NCI-H2107 (cell line): ENCODE measurements at places on chromosomes 6 and 20.

- no peak for DNase-seq
These were observed 2.0 kb upstream of the SLC22A23 start for GRCh38 chr6:3458706-3459421.

DNA sequence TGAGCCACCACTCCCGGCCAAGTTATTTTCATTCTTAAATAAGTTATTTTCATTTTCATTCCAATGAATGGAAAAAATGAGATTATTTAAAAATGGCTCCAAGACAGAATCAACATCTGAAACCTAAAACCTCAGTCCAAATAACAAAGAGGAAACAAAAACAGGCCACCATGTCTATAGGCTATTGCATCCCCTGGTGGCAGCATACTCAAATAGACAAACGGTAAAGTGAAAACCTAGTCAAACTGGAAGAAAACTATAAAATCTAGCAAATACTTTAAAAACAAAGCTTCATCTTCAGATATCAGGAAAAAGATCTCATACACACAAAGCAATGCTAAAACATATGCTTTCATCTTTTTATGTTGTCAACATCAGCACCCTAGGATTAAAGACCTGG, 20.9 kb downstream of the IL17A start:
- DNase-seq, result no peak

DNA sequence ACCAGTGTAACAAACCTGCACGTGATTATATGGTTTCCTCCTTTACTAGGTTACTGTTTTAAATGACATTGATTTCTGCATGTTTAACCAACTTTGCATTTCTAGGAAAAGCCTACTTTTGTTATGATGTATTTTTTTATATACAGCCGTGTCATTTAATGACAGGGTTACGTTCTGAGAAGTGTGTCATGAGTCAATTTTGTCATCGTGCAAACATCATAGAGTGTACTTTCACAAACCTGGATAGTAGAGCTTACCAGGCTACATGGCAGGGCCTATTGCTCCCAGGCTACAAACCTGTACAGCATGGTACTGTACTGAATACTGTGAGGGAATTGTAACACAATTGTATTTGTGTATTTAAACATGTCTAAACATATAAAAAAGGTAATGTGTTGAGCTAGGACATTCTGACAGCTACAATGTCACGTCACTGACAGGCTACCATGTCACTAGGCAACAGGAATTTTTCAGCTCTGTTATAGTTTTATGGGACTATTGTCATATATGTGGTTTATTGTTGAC, 205.3 kb downstream of the PRL start:
- no peak for DNase-seq

- DNase-seq, result no peak
These were observed 29.1 kb downstream of the HECA start for GRCh38 chr6:139164001-139164400.

DNA sequence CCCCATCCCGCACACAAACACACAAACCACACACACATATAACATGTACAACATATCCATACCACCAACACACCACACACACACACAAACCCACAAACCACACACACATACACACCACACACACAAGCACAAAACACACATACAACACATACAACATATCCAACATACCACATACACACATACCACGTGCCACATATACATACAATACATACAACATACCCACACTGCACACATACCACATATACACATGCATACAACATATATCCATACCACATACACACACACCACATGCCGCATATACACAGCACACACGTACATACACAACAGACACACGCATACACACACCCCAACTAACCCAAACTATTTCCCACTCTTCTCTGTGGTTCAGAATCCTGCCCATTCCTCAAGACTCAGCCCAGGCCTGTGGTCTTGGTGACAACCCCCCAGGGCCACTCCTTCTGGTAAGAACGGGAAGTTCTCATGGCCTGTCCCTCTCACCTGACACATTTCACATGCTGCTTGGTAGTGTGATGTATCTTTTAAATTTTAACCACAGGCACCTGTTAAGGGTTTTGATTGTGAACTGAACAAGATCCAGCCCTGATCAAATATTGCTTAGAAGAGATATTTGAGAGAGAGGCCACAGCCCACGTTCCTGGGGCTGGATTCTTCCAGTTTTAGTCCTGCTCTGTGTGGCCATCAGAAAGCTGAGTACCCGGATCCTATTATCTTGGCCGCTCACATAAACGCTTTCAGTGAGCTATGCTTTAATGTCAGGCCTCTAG, 55.9 kb upstream of the KCNK16 start:
- DNase-seq, result no peak

GRCh38 chr6:42452171-42453030, 675 bp upstream of the TRERF1 start:
- peak; percentile 60 for DNase-seq

- no peak for DNase-seq
These were observed 95.5 kb downstream of the EYA2 start for GRCh38 chr20:46990017-46990595.

DNA sequence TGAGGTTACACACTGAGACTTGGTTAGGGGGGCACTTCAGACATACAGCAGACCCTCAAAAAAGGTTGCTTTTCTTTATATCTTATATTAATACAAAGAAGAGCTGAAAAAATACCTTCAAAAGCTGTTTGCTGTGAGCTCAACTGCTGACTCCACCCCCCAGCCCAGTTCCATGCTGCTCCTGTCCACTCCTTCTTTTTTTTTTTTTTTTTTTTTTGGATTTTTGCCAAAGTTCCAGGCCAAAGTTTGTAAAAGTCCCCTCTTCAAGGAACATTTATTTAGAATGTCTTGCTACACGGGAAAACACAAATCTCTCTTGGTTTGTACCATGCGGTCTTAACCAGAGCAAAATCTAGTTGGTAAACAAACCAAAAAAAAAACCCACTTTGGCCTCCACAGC, 85.3 kb upstream of the AKAP12 start:
- no peak for DNase-seq
